ENCODE measurements at places on chromosomes 13 and 19.

- no peak for DNase-seq
Observed at GRCh38 chr19:35436477-35437405, 11.3 kb upstream of the FFAR2 start.

DNA sequence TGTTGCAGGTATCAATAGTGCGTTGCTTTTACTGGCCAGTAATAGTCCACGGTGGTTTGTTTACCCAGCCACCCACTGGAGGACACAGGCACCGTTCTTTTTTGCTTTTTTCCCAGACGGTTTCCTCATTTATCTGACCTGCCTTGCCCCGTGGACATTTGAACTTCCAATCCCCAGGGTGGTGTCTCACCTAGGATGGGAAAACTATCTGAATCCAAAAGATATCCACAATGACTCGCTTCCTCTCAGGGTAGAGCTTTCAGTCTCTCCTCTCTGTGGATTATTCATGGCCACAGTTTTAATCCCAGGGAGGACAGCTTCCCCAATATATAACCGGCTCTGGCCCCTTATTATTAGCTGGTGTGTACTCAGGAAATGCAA lies 170.8 kb downstream of the FOXO1 start:
- no peak for DNase-seq

GRCh38 chr19:15288146-15288963 lies 44.0 kb downstream of the BRD4 start:
- DNase-seq, result peak; percentile 72

- no peak for DNase-seq
Observed at GRCh38 chr13:82412749-82413148, 1469.5 kb downstream of the SLITRK1 start.

- DNase-seq, result peak; percentile 22
Observed at GRCh38 chr19:6587998-6588507, 2.9 kb downstream of the CD70 start.

DNA sequence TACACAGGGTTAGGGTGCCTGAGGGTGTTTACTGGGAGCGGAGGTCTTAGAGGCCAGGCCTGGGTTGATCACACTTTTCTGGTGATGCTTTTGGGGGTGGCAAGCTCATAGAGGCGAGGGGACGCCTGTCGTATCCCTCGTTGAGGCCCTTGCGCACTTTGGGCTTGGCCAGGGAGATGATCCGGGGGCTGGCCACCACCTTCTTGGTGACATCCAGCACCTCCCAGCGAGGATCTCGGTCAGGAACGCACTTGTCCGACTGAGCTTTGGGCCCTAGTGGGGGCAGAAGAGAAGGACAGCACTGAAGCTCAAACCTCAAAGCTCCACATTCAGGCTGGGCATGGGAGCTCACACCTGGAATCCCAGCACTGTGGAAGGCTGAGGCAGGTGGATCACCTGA lies 17.6 kb upstream of the MIER2 start:
- DNase-seq, result no peak

GRCh38 chr13:92221916-92222315 lies 823.5 kb downstream of the GPC5 start:
- DNase-seq, result no peak

DNA sequence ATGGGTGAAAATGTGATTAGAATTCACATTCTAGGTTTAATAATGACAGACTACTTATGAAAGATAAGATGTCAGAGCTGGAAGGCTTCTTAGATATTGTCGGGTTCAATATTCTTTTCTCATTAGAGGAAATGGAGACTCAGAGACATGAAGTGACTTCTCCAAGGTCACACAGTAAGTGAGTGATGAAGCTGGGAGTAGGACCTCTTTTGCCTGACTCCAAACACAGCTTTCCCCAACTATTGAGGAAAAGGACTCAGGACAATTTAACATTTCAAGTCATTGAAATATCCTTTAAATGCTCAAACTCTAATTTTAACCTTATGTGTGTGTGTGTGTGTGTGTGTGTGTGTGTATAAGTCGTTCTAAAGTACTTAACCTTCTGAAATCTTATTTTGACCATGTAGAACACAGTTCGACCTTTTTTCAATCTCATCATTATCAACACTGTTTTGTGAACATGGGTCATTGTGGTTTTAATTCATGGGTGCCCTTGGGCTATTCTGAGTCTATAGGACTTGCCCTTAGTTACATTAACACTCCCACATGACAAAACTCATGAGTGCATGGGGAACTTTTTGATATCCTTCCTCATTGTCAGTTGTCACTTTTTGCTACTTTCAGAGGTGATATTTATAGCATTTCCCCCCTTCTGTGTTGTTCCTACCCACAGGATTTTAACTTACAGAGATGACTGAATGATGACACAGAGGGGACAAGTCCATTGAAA lies 53.0 kb downstream of the LRCH1 start:
- DNase-seq, result no peak

DNA sequence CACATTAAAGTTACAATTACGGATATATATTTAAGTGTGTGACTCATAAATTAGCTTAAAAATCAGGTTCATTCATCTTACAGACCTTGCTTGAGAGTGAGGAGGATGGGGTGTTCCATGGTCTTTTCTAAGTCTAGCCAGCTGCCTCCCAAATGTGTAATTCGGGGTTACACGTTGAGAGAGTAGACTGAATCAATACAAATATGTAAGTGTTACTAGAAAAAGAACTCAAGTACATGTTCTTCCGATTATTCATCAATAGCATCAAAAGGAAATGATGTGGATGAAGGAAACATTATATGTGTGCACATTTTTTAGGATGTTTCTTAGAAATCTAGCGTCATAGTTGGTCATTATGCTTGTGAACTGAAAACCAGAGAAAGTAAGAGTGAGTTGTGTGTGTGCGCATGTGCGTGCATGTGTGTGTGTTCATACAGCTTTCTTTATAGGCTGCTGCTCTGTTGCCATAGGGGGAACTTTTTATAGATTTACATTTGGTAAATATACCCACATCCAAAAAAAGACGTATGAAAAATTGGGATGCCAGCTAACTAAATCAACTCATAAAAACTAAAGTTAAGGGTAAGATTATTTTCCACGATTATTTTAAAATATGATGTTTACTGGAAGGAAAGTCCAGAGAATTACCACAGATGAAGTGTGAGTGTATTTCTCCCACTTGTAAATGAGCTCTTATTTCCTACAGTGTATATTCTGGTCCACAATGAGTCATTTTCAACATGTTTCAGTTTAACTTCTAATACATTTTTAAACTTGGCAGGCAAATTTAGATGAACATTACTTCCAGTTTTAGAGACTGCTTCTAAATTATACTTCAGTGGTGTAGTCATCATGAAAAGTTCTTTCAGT lies 82.4 kb downstream of the PIBF1 start:
- DNase-seq, result no peak

DNA sequence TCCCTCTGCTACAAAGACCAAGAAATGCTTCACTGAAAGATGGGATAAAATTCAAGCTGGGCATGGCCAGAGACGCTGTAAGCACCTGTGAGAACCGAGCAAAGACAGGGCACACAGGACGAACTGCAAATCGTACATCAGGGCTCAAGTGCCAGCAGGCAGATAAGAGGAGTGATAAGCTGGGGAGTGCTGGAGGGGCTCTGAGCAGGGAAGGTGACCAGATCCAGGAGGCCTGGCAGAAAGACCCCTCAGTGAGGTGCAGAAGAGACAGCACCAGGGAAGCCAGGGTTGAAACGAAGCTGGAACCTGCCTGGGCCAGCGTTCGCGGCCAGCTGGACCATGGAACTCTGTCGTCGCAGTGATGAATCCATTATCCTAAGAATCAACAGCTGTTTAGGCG lies 10.2 kb downstream of the RAB20 start:
- DNase-seq, result no peak

DNA sequence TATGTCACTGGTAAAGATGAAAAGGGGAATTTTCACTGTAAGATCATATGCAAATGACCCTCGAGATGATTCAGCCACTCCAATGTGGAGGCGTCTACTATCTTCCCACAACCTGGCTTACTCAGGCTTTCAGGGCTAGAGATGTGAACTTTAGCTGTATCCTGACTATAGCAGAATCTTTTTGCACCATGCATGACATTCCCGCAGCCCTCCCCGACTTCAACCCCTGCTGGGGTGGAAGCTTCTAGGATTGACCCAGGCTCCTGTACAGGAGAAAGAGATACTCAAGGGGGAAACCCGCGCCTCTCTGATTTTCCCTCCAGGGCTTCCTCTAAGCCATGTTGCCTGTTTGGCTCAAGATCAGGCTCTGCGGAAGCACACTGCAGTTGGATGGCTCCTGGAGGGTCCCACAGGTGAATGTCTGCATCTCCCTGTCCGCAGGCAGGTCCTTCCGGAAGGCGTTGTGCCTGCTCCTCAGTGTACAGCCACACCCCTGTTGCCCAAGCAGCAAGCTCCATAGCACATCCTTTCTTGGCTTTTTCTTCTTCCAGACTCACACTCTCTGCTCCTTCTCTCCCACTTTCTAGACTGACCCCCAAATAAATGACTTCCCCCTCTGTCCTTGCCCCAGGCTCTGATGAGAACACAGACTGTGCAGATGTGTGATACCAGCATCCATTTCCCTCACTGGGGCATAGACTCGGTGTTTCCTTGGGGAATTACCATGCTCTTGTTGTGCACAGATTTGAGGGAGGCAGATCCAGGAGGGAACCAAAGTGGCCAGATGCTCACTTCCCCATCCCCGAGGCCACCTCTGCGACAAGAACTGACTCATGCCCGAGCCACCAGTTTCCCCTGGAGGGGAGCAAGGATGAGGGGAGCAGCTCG lies 29.1 kb upstream of the POP4 start:
- no peak for DNase-seq

DNA sequence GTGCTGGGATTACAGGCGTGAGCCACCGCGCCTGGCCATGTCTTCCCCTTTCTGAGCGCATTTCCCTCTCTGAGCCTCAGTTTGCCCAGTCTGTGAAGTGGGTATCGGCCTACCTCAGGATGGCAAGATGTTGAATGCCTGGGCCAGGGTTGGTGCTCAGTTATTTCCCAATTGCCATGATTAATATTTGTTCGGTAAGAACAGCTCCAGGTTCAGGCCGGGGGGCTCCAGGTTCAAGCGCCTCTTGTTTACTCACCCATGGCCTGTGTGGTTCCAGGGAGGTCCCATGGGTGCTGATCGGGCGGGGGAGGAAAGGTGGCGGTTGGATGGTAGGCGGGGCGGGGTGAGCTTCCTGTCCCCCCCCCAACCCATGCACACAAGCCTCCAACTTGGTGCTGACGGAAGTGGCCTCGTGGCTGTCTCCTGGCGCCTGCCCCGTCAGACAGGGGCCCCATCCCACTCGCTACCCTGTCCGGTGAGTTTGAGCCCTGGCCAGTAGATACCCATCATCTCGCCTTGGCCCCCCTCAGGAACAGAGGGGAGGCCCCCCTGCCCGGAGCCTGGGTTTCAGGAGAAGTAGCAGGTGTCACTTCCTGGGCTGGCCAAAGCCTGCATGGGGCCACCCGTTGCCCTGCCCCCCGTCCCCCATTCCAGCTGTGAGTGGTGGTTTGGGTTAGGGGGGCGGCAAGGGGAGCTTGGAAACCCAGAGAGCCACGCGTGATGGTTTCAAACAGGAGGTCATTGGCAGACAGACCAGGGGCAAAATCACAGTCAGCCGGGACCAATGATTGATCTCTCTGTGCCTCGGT lies at the start of gene FCHO1:
TSS of gene FCHO1 (plus strand) at position 375 of the 809 bp plus-strand sequence. CDS start 3,688 bp downstream, outside the sequence.
- DNase-seq, result no peak

GRCh38 chr13:39597838-39598237 lies 5.2 kb downstream of the LHFPL6 start:
- no peak for DNase-seq

DNA sequence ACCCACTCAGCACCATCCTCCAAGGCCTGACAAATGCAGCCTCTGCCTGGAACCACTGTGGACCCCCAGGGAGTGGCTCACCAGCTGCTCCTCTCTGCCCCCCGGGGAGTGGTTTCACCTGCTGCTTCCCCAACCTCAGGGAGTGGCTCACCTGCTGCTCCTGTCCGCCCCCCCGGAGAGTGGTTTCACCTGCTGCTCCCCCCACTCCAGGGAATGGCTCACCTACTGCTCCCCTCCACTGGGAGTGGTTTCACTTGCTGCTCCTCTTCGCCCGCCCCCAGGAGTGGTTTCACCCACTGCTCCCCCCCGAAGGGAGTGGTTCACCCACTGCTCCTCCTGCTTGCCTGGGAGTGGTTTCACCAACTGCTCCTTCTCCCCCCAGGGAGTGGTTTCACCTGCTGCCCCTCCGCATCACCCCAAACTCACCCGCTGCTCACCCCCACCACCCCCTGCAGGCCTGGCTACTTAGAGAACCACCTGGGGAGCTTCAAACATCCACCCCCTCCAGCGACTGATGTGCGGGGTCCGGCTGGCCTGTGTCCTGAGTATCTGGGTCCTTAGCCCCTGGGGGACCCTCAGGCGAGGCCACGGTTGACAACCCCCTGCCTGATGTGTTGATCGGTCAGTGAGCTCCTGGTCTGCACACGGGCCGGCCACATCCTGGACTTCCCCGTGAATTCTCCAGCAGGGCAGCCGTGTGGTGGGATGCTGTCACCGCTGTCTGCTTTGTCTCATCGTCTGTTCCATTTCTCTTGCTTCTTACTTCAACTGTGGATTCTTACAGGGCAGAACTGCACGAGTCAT lies 14.6 kb upstream of the TMEM255B start:
- DNase-seq, result no peak

GRCh38 chr19:50894478-50895356 lies 16.5 kb downstream of the KLK4 start:
- DNase-seq, result no peak

- no peak for DNase-seq
Observed at GRCh38 chr19:28394725-28395124, 818.2 kb downstream of the UQCRFS1 start.

GRCh38 chr13:21478881-21479808 lies 20.0 kb upstream of the ZDHHC20 start:
- peak; percentile 75 for DNase-seq

DNA sequence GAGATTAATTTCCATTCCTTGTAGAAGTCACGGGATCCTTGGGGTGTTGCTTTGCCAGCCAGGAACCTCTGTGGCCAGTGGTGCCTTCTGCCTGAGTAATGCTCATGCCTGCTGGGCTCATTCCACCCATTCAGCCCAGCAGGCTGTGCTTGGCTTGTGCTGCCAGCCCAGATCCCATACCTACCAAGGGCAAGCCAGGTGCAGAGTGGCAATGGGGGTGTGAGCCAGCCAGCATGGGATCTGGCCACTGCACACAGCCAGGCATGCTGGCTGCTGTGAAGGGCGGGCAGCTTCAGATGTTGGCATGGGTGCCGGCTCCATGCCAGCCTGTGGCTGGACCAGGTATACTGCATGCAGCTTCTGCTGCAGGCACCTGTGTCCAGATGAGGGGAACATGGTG lies 42.5 kb downstream of the WDFY2 start:
- no peak for DNase-seq

GRCh38 chr19:55584871-55585270 lies 4.2 kb upstream of the ZNF579 start:
- DNase-seq, result no peak

GRCh38 chr13:64438084-64438483 lies 2792.1 kb downstream of the PCDH9 start:
- DNase-seq, result peak; percentile 9

GRCh38 chr13:25616674-25617073 lies 244.9 kb downstream of the ATP8A2 start:
- DNase-seq, result no peak

DNA sequence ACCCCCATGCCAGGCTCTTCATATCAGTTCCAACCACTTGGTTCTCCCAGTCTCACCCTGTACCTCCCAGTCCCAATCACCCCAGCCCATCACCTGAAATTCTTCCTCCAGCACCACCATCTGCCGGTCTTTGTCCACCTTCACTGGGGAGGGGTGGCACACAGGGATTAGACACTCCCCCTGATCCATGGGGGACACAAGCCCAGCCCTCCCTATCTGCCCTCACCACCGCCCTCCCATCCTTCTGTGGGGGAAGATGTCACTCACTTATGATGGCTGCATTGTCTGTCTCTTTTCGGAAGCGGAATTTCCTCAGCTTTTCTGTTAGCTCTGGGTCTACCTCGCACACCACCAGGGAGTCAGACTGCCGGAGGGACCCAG lies 685 bp downstream of the GMFG start:
- DNase-seq, result no peak

GRCh38 chr19:15180451-15181390 lies 20.1 kb downstream of the NOTCH3 start:
- DNase-seq, result no peak
